Aortic smooth muscle cell (primary cell): ENCODE measurements at places on chromosomes 3 and 15. TPM values are rescaled to one million over a fixed set of nuclear protein-coding genes. Genes with fewer than 3 reads are reported as not detected.

Gene DPPA4
- total RNA-seq, result not detected in 2 replicates

Gene IQCF5
- not detected in 2 replicates for total RNA-seq

Gene THAP10
- total RNA-seq, result 2.0 and 2.1 TPM in 2 replicates

Gene KCNH8
- not detected in 2 replicates for total RNA-seq

Gene ABI3BP
- total RNA-seq, result 17.7 and 48.1 TPM in 2 replicates

Gene CPNE4
- not detected in 2 replicates for total RNA-seq

Gene LRRC2
- 0.13 and 0.31 TPM in 2 replicates for total RNA-seq

Gene P3H2
- total RNA-seq, result 1.1 and 1.7 TPM in 2 replicates

Gene MYL3
- total RNA-seq, result not detected in 2 replicates

Gene OCA2
- total RNA-seq, result under 0.01 TPM in 1 of 2 replicates, not detected in the other

Gene GRK7
- total RNA-seq, result not detected in 2 replicates

Gene CCDC191
- total RNA-seq, result 3.2 and 3.9 TPM in 2 replicates

Gene CAMK2N2
- total RNA-seq, result 0.50 and 0.66 TPM in 2 replicates
